T-helper 17 cell (primary cell): ENCODE measurements at places on chromosomes 16 and 17. TPM values are rescaled to one million over a fixed set of nuclear protein-coding genes. Genes with fewer than 3 reads are reported as not detected.

Gene KCNH6
- not detected for total RNA-seq

DNA sequence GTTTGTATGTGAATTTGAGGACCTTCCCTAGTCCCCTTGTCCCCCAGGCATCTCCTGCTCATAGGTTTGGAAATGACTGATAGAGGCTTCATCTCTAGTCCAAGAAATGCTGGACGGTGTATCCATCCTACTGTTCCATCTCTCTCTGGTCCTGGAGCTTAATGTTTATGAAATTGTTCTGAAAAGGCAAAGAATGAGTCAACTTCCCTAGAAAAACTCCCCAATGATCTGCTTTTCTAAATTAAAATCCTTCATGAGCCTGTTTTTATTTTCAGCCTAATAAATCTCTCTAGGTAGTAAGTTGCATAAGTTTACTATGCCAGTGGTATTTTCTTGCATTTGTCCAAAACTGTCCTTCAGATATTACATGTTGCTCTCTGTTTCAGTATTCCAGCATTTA, 2.1 kb upstream of the IGSF6 start:
- DNase-seq = no peak

Gene ZNF469
- total RNA-seq = 0.32 TPM

GRCh38 chr16:23105309-23105708, 43.9 kb downstream of the USP31 start:
- DNase-seq = no peak

DNA sequence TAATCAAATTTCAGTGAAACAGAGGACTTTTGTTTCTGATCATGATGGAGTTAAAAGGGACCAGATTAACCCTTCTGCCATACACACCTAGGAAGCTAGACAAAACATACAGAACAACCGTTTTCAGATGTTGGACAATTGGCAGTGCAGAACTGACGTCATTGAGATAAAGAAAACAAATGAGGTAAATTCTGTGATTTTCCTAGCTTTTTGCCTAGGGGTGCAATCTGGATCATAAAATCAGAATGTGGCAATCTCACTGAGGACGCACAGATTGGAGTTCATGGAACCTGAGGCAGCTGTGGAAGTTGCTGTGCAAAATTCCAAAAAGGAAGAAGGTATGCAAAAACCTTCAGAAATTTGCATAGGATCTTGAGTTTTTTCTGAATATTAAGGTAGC, 15.0 kb upstream of the USP32 start:
- DNase-seq = no peak

GRCh38 chr17:7323731-7324437, 5.3 kb downstream of the NEURL4 start:
- DNase-seq = peak; percentile 73

Gene BAHCC1
- 0.22 TPM for total RNA-seq

Gene TBC1D3C
- total RNA-seq = not detected

- DNase-seq = no peak
Observed at GRCh38 chr16:17685447-17685846, 214.7 kb upstream of the XYLT1 start.

Gene OTOP3
- not detected for total RNA-seq

DNA sequence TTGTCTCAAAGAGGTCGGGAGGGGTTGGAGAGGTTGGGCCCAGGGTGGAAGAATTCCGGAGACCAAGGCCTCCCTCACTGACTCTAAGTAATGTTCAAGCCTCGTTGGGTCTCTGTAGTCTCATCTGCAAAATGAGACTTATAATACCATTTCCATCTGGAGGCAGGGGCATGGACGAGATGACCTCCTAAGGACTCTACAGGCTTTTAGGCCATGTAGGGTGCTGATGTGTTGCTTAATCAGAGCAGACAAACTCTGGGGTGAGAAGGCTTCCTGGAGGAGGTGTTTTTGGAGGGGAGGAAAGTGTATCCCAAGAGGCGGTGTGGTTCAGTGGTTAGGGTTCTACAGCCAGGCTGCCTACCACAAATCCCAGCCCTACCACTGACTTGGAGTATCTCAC, 3.1 kb downstream of the SPPL2C start:
- no peak for DNase-seq

Gene MT1M
- total RNA-seq = not detected

DNA sequence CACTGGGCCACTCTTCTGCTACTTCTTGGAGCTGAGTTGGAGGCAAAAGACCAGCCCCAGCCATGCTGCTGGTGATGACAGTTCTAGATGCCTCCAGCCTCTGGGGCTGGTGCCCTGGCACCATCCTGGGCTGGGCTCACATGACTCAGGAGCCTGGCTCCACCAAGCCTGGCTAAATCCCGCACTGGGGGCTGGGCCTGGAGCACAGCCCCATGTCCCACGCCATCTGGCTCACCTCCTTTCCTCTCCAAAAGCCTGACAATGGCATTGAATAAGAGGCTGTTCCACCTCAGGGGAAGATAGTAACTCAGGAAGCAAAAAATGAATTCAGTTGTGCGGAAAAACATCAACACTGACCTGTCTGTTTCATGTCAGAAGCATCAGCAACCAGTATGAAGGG, 45.1 kb upstream of the MTSS2 start:
- no peak for DNase-seq

Gene ATP6V0A1
- total RNA-seq = 15.4 TPM

- no peak for DNase-seq
Observed at GRCh38 chr17:12983991-12984884, 33.6 kb downstream of the ELAC2 start.

DNA sequence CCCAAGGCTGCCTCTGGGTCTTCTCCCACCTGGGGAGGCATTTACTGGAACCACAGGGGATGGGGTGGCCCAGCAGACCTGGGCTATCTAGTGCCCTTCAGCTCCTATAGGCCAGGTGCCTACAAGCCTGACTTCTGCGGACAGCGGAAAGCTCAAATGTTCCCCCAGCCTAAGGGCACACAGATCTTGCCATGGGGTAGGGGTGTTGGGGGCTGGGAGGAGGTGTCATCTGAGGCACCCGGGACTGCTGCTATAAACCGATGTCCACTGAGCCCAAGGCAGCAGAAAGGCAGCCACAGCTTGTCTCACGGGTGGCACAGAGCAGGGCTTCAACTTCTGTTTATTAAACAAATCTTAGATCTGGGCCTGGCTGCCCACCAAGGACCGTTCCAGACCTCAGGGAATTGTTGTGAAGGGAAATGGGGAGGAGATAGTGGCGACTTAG, 3.6 kb downstream of the MYO1C start:
- no peak for DNase-seq

Gene COX6A2
- not detected for total RNA-seq

DNA sequence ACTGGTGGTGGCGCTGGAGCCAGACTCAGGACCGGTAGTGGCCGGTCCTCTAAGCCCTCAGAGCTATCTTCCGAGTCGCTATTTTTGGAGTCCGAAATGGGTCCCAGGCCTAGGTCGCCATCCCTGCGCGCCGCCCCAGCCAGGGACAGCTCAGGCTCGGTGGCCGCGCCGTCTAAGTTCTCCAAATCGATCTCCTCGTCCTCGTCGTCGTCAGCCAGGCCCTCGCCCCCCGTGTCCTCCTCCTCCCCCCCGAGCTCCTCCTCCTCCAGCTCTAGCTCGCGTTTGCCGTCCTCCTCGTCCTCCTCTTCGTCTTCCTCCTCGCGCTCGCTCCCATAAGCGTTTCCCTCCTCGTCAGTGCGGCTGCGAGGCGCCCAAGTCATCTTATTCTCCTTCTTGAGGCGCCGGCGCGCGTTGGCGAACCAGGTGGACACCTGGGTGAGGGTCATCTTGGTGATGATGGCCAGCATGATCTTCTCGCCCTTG, 1.6 kb downstream of the IRX3 start:
- DNase-seq = no peak

Gene SHISA6
- not detected for total RNA-seq

DNA sequence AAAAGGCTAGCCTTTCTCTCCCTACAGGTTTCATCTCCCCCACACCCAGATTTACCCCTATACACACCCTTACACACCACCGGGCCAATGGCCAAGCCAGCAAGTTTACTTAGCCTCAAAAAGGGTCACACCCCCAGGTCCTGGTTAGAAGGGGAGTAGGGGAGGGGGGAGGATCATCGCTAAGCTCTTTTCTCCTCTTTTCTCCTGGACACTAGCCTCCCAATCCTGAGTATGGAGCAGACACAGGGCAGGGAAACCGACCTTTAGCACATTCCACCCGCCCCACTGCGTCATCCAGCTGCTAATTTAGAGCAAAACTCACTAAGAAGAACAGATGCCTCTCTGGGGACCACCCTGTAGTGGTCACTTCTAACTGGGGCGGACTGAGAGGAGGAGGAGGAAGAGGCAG, 4.4 kb downstream of the ACLY start:
- no peak for DNase-seq

Gene DNASE1L2
- total RNA-seq = 0.42 TPM

Gene CD300E
- total RNA-seq = 5.7 TPM

DNA sequence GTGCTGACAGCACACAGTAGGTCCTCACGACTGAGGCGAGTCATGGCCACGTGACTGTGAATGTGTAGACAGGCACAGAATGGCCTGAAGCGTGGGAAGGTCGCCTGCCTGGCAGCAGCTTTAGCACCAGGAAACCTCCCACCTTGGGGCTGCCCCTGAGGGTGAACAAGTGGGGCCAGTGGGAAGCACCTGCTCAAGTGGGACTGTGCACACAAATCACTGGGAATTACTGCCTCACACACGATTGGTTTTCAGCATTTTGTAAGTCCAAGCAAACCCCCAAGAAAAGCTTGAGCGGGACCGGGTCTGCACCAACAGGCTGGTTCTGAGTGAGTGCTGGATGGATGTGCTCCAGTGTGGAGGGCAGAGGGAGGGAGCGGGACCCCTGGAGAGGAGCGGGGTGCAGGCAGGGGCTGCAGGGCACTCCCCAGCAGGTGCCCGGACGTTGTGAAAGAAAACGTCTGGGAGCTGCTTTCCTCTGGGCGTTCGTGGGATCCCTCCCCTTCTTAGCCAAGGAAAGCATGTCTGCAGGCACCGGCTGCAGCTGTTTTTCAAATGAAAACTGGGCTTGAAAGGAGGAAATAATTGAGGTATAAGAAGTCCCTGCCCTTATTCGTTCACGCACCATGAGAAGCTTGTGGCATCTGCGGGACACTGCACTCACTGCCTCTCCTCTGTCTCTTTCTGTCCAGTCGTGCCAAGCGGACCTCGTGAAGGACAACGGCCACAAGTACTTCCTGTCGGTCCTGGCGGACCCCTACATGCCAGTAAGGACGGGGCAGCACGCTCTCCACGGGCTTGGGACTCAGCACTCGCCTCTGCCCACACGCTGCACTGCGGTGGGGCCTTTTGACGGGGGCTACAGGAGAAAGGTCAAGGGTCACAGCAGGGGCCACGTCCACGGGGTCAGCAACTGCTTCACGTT, 111.7 kb upstream of the CHMP6 start:
- DNase-seq = no peak

DNA sequence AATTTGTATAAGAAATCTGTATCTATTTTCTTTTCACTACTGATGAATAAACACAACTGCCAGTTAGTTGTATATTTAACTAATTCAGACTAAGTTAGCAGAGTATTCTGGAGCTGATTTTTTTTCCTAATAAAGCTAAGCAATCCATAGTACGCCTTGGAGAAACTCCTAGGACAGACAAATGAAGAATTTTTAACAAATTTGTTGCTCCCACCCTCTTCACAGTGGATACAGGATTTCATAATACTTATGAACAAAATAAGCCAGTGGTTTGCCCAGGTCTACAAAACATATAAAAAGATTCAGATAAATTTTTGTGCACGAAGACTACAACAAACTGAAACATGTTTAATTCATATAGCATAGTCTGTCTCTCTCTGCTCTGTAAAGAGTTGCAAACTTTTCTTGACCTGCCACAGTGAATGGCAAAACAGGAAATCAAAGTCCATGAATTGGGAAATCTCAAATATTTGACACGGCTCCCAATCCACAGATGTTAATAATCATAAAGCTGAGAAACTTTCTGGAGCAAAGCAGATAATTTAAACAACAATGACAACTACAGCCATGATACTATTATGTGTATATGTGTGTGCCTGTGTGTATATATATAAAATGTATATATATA, 594 bp upstream of the ABCA6 start:
- no peak for DNase-seq
